8988T (cell line): ENCODE measurements at places on chromosomes 11 and 22.

DNA sequence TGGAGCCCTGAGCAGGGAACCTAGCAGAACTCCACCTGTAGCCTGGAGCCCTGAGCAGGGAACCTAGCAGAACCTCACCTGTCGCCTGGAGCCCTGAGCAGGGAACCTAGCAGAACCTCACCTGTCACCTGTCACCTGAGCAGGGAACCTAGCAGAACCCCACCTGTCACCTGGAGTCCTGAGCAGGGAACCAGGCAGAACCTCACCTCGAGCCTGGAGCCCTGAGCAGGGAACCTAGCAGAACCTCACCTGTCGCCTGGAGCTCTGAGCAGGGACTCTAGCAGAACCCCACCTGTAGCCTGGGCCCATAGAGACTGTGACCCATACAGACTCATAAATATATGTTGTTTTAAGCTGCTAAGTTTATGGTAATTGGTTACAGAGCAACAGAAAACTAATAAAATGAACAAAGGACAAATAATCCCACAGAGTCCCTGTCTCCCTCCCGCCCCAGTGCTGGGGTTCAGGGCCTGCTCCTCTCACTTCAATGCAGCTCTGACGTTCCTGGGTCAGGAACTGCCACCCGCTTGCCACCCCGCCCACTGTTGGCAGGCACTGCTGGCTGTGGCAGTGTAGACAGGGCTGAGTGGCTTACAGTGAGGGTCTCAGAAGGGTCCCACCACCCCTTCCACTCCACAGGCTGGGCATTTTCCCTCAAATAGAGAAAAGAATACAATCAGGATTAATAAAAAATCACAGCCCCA, 259.1 kb downstream of the TBC1D22A start:
- no peak for DNase-seq

DNA sequence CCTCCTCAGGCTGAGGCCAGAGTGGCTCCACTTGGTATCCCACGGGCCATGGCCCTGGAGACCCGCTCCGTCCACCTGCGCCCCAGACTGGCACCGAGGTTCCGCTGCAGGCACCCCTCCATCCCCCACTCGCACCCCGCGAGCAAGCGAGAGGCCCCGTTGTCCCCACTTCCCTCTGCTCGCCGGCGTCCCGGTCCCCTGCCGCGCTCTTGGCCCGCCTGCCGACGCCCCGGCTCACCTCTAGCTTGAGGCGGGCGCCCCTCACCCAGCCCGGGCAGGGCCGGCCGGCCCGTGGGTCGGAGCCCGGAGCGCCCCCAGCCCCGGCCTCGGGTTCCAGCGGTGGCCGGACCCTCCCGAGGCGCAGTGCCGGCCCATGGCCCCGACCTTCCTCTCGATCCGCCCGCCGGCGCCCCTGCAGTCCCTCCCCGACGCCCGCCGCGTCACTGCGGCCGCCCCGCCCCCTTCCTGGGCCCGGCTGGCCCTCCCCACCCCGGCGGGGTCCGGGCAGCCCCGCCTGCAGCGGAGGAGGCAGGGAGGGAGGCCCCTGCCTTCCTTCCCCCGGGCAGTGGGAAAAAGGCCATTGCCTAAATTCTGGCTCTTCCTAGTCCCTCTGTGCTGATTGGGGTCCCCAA, at the start of gene PITPNM1:
PITPNM1 (minus strand) TSS at position 414 of the 632 bp plus-strand sequence. CDS start 1,183 bp downstream, outside the sequence.
- DNase-seq, result peak; percentile 93

GRCh38 chr11:17272801-17273200, 3.7 kb upstream of the NUCB2 start:
- DNase-seq, result no peak

DNA sequence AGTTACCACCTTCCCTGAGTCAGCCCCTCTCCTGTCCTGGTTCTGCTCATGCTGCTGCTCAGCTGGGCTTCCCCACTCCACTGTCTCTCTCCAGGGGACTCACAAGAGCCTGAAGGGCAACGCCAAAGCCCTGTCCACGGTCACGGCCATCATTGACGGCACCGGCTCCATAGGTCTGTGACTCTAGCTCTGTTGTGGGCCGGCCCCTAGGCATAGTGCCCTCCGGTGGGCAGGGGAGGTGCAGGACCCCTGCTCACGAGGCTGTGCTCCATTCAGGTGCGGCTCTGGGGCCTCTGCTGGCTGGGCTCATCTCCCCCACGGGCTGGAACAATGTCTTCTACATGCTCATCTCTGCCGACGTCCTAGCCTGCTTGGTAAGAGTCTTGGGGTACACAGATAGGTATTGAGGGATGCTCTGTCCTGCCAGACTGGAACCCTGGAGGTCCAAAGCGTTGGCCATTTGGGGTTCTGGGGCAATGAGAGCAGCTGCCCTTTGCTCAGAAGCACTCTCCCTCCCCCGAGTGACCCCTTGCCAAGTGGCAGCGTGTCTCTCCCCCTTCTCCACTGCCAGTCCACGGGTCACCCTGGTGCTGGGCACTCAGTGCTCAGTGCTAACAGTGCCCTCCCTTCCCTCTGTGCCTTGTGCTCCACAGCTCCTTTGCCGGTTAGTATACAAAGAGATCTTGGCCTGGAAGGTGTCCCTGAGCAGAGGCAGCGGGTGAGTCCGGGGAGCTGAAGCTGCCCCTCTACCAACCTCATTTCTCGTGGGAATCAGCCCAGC, 22.4 kb downstream of the SLC37A2 start:
- DNase-seq, result no peak

DNA sequence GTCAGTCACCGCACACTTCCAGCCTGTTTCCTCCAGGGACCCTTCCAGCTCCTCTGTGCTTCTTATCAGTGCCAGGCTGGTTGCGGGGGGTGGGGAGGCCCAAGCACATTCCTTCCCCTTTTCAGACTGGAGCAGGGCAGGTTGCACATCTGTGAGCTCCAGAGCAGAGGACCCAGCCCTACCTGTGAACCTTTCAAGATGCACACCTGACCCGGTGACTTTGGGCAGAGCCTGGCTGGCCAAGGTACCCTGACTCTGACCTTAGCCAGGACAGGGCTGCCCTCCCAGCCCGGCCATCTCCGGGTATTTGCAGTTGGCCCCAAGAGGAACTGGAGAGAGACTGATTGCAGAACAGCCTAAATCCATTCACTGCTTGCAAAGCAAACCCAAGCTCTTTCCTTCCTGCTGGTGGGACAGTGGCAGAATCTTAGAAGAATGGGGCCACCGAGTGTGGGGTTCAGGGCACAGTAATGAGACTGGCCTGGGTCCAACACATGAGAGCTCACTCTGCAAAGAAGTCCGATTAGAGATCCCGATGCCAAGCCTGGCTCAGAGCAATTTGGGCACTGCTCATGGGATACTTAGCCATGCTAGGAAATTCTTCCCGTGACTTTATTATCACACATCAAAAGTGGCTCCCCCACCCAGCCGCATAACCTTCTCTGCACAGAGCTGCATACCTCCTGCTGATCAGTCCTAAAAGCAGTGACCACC, 64.7 kb upstream of the CCND1 start:
- no peak for DNase-seq
